ENCODE measurements at places on chromosomes 2 and 18.
A peak's percentile ranks its signal among the peaks of the same experiment; 100 is the strongest.

GRCh38 chr2:31088504-31089195 lies 49.6 kb downstream of the GALNT14 start:
- no peak for DNase-seq

GRCh38 chr2:73006969-73007710 lies 64.4 kb downstream of the SFXN5 start:
- no peak for DNase-seq

DNA sequence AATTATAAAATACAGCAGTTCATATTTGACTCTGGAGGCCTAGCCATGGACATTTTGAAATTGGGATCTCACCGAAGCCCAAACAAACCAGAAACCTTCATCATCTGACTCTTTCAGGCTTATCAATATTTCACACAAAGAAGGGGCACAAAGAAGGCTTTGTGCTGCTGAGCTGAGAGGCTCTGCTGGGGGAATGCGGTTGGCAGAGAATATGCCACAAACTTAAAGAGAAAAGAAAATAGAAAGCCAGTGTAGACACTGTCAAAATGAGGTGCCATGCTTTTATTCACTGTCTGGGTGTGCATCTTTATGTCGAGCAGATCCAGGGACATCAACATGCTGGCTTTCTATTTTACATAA lies 162.6 kb downstream of the QPCT start:
- DNase-seq: no peak

DNA sequence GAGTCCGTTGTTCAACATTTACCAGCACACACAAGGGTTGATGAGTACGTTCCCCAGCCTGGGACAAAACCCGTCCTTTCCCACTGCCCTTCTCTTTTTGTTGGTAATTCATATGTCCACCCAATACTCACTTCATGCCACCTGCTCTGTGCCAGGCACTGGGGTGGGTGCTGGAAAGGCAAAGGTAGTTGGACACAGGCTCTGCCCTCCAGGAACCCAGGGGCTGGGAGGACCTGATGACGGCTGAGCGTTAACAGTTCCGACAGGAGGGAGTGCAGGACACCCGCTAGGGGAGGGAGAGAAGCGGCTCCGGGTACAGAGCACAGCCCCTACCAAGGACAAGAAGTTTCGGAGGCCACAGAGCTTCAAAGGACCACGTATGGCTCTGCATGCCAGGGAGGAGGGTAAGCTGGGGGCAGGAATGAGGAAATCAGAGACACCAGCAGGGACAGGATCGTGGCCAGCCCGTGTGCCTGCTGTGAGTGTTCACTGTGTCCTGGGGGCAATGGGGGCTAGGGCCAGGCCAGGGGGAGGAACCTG lies 134.1 kb upstream of the GPC1 start:
- no peak for DNase-seq

GRCh38 chr2:16246281-16246850 lies 306.0 kb downstream of the MYCN start:
- DNase-seq: no peak

- no peak for DNase-seq
Measured at GRCh38 chr2:70029814-70030409, 57.4 kb upstream of the PCBP1 start.

DNA sequence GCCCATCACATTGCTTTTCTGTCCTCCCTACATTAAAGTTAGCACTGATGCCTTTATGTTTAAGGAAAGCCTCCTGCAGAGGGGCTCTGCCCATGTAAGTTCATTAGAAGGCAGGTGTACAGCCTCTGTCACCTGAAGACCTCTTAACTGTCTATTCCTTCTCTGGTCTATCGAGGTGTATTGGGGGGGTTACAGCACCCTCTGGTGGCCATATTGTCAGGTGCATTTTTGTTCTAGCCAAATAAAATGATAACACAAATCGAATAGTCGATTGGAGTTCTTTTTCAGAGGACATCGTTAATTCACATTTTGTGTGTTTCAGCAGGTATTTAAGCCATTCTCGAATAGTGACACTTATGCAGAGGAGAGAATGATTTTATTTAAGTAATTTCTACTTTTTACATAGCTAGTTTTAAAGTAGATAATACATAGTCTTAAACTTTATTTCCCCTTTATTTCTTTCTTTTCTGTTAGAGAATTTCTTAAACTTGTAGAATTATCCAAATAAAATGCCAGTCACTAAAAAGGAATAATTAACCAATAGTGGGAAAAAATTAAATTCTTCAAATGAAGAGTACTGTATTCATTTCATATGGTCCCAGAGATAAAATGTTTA lies 136.8 kb downstream of the NEDD4L start:
- DNase-seq: peak; percentile 43

DNA sequence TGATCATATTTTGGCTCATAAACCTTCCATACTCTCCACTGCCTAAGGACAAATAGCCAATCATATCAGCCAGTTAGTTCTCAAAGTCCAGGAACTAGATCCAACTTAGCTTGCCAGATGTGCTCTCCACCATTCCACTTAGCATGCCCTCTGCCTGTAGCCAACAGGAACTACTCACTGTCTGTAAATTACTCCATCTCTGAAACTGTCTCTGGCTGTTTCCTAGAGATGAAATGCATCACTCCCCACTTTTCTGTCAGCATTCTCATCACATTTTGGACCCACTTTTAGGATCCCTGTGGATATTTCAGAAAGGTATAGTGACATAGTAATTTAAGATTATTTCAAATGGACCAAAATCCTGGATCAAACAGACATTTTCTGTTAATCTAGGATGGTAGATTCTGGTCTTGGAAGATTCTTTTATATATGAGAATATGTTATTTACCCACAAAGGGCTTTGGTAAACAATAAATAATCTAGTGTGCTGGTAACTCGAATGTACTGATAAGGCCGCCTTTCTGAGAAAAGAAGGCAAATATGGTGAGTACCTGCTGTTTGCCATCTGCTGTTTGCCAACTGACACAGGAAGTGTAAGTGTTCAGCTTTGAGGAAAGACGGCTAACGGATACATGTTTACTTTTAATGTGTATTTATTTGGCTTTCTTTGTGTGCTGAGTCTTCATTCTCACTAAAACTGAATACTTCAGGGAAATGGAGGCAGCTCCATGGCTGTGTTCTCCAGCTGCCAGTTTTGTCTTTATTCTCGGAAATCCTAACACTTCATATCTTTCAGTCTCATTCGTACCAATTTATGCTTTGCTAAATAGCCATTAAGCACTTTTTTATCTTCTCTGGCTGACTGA lies 79.5 kb downstream of the EVA1A start:
- peak; percentile 90 for DNase-seq
